Activated CD8-positive, alpha-beta memory T cell treated with anti-CD3 and anti-CD28 coated beads for 4 hours (primary cell): ENCODE measurements at places on chromosomes 2 and 18.

- no peak for DNase-seq
Measured at GRCh38 chr2:109365131-109365530, 236.1 kb downstream of the SH3RF3 start.

DNA sequence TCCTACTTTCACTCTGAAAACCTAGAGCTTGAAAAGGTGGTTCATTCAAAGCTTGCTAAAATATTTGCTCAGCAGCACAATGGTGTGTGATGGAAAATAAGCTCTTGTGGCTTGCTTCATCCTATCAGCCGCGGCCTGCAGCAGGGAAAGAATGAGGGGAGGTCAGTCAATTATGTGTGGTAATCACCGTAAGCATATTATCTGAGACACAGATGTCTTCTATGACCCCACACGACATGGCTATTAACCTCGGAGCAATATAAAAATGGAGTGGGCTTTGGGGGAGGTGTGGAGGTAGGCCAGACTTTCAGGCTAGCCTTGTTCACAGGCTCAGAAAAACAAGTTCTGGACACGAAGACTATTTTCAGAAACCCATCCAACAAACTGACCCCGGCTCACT is 98.4 kb upstream of the SIX3 start:
- DNase-seq, result no peak

- no peak for DNase-seq
Measured at GRCh38 chr2:121505005-121505404, 25.7 kb upstream of the RNU4ATAC start.

- no peak for DNase-seq
Measured at GRCh38 chr2:219789476-219789875, 162.0 kb downstream of the SLC4A3 start.

DNA sequence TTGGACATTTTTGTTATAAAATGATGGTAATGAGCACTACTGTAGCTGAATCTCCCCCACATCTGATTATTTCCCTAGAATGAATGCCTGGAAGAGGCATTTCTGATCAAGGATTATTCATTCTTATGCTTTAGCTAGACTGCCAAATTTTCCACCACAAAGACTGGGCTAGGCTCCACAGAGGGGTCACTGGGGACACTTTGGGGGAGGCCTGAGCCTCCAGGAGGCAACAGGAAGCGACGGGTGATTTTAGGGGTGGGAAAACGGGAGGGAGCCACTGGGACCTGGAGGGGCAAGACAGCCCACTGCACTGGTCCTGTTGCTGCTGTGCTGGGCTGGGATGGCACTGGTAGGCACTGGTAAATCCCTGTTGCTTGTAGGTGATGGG is 2.4 kb upstream of the ASB1 start:
- no peak for DNase-seq

DNA sequence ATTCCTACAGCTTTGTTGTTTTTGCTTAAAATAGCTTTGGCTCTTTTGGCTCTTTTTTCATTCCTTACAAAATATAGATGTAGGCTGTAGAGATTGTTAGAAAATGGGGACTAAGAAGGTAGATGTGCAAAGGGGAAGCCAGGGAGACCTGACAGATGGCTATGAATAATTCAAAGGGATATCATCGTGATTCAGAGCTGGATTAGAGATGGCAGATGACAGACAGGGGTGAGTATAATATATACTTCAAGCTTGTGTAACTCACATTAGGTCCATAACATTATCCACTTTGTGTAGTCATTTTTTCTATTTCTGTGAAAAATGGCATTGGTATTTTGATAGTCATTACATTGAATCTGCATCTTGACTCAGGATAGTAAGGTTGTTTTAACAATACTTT is 422.9 kb upstream of the ST6GAL2 start:
- no peak for DNase-seq

DNA sequence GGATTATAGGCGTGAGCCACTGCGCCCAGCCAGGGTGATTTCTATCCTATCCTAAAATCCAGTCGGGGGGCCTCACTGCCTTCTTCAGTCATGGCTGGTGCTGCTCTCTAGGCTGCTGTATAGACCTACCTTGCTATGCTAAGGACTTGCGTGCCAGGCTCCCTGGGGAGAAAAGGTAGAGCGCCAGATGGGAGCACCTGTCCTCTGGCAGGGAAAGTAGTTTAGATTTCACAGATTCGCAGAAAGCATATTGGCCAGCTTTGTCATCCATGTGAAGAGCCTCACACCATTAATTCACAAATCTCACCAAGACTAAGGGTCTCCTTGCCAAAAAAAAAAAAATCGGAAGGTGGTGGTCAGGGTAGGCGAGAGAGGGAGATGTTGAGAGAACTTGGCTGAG is 217.6 kb downstream of the ATAD2B start:
- no peak for DNase-seq

GRCh38 chr2:21234464-21235120 is 110.8 kb downstream of the TDRD15 start:
- no peak for DNase-seq

DNA sequence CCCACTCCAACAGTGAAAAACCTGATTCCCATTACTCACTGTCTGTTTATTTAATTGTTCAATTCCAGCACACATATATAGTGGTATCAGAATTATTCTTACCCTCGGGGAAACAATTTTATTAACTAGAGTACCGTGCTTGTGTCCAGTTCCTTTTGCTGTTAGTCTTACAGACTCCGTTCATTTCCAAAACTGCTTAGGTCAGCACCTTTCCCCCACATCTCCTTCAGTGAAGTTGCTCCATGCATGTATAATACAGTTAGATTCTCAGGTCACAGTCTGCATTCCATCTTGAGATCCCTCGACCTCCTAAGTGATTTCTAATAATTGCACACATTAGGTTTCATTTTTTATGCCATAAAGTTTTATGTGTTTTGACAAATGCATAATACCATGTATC is 56.3 kb upstream of the ZNF521 start:
- DNase-seq, result no peak

- no peak for DNase-seq
Measured at GRCh38 chr18:13323186-13323585, 104.6 kb downstream of the LDLRAD4 start.

DNA sequence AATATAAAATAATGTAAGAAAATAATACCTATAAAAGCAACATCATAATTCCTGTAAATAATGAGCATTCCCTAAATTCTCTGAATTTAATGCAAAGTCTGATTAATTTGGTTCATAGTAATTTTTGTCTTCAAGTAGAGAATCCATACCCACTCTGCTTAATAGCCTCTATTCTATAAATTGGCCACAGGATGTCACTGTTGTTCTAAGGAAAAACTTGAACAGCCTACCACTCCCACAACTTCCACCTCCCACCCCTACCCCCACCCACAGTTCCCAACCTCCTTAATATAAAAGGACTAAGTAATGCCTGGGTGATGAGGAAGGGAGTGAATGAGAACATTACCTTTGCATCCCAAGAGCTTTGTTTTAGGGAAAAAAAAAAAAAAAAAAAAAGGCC is 27.2 kb upstream of the BBS5 start:
- DNase-seq, result no peak

GRCh38 chr18:79545255-79545654 is 134.3 kb upstream of the CTDP1 start:
- no peak for DNase-seq

GRCh38 chr18:5895876-5896740 is 786 bp upstream of the TMEM200C start:
- DNase-seq, result no peak

GRCh38 chr18:43620936-43621335 is 343.6 kb upstream of the SYT4 start:
- no peak for DNase-seq

- no peak for DNase-seq
Measured at GRCh38 chr2:71552356-71552755, 99.0 kb downstream of the DYSF start.

DNA sequence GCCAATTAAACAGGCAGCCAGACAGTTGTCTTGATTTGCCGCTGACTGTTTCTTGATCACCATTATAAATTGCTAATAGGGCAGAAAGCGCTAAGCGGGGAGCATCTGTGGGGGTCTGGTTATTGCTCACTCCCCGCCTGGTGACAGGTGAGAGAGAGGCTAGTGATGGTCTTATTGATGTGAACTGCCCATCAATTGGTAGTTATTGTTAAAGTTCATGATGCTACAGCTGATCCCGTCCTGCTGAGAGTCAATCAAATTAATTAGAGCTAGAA is 148.5 kb downstream of the LNPK start:
- no peak for DNase-seq

DNA sequence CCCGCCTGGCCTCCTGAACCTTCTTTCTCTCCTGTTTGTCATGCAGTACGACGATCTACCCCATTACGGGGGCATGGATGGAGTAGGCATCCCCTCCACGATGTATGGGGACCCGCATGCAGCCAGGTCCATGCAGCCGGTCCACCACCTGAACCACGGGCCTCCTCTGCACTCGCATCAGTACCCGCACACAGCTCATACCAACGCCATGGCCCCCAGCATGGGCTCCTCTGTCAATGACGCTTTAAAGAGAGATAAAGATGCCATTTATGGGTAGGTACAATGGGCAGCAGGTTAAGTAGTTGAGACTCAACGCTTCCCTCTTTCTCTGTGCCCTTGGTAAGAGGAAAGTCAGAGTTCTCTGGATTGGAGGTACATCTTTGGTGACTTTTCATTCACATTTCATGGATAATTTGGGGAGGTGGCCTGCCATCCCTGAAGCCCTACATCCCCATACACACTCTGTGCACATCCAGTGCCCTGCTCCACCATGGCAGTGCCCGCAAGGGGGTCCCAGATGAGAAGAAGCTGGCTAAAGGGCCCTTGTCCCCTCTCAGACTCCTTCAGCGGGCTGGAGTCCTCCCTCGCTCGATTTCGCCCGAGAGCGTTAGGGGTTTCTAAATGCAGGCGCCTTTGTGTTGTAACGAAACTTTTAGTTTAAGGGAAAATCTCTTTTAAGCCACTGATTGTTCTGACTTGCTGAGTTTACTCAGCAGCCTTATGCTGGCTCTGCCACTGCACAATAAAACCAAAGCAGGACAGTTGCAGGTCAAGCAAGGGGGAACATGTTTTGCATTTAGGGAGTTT is 3.0 kb downstream of the MEIS1 start:
- DNase-seq, result no peak

DNA sequence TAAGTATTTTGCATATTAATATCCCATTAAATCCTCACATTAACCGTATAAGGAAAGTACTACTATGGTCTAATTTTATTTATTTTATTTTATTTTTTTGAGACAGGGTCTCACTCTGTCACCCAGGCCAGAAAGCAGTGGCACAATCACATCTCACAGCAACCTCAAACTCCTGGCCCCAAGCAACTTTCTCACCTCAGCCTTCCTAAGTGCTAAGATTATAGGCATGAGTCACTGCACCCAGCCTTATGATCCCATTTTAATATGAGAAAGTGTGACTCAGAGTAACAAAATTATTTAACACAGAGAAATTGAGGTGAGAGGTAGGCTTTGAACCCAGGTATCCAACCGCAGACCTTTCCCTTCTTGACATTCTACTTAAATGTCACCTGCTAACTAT is 330.0 kb upstream of the POU3F3 start:
- no peak for DNase-seq

GRCh38 chr18:14075196-14075595 is 57.0 kb downstream of the ZNF519 start:
- DNase-seq, result no peak

GRCh38 chr18:49013291-49013691 is 62.5 kb upstream of the SMAD7 start:
- DNase-seq, result no peak

DNA sequence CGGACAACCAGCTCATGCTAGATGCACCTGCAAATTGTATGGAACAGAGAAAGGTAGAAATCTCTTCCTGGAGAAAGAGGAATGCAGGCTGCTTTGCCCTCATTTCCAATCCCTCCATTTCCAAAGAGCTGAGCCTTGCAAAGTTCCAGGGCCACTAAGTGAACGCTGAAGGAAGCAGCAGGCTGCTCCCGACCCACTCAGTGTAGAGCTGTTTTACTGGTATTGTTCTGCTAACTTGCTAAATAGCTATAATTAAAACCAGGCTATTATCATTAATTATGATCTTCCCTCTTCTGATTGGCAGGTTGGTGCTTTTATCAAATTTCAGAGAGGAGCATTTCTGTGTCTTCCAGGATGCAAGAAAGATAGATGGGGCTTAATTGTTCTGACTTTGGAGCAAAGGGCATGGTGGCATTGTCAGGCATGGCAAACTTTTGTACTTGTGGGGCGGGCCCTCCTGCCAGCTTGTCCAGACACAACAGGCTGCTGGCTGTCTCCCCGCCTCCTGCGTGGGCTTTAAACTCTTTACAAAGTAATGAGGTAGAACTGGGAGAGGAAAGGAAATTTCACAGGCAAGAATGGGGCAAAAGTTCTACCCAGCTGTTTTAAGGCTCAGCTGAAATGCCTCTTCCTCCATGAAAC is 40.2 kb downstream of the ALK start:
- DNase-seq, result no peak

DNA sequence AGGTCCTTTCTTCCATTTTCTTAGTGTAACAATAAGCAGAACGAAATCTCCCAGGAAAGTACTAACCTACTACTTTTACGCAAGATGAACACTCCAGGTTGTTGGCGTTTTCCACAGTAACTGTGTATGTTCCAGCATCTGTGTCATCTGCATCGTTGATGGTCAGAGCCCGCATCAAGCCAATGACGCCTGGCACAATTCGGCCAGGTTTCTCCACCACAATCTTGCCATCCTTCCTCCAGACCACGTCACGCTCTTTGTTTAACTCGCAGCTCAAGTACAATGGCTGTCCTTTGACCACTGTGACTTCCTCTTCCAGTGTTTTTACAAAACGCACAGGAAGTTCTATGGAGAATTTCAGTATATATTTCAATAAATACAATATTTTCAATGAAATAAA is 155.6 kb downstream of the PLEKHA3 start:
- DNase-seq, result no peak

DNA sequence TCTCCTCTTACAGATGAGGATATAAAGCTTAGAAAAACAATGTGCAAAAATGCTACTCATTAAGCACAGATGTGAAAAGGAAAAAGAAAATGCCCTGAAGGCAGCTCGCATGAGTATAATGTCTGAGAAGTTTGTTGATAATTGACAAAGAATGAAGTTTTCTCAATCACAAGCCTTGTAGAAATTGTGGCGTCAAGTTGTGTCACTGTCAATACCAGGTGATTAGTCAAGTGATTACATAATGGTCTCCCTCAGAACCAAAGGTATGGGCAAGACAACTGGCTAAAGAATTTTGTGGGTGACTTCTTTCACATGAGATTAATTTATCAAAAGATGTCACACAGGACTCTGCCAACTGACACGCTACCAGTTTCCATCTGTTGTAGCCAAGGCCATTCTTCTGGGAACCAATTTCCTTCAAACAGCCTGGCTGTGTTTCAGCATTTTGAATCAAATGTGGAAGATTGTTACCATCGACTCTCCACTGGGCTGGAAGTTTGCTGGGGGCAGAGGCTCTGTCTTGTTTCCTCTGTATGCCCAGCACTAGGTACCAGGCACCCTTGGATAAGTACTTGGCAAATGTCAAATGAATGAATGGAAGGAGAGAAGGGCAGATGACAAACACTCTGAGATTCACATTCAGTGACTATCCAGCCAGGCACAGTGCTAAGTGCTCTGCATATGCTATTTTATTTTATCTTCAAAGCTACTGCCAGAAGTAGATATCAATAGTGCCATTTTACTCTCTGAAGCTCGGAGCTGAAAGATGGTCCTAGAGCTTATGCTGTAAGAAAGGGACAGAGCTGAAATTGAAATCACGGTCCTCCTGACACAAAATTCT is 5.9 kb upstream of the FN1 start:
- no peak for DNase-seq
